ENCODE measurements at places on chromosomes 7 and 10. TPM values are rescaled to one million over a fixed set of nuclear protein-coding genes. Genes with fewer than 3 reads are reported as not detected.

Gene VSTM4
- not detected for total RNA-seq

Gene NACAD
- 1.0 TPM for total RNA-seq

Gene HYAL4
- not detected for total RNA-seq

Gene TMEM270
- total RNA-seq, result 0.59 TPM

Gene ARMC10
- total RNA-seq, result 34.5 TPM

Gene TMEM178B
- 1.5 TPM for total RNA-seq

Gene BTBD16
- not detected for total RNA-seq

Gene COL1A2
- not detected for total RNA-seq

Gene FAM170B
- not detected for total RNA-seq

Gene CISD1
- 69.0 TPM for total RNA-seq

Gene ZNF33B
- 16.9 TPM for total RNA-seq

Gene EIF4EBP2
- total RNA-seq, result 54.7 TPM

Gene ATP5F1C
- 312 TPM for total RNA-seq

Gene FRMD4A
- total RNA-seq, result 6.1 TPM

Gene SLC26A3
- total RNA-seq, result not detected

Gene HIBADH
- total RNA-seq, result 75.9 TPM

Gene GSTO2
- 26.7 TPM for total RNA-seq

DNA sequence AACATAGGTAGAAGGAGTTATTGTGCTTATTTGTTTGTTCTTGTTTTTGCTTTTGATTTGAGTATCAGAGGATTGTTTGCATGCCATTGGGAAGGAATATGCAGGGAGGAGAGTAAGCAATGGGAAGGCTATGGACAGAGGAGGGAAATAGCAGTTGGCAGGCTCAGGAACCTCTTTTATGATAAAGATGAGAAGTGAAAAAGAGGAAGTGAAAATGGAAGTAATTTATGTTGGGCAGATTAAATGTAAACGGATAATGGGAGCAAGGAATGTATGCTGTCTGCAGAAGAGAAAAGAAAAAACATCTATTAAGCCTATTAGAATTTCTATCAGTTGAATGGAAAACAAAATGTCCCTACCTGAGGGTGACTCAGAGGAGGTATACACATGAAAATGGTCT lies 90.1 kb upstream of the NPSR1 start:
- DNase-seq, result no peak

DNA sequence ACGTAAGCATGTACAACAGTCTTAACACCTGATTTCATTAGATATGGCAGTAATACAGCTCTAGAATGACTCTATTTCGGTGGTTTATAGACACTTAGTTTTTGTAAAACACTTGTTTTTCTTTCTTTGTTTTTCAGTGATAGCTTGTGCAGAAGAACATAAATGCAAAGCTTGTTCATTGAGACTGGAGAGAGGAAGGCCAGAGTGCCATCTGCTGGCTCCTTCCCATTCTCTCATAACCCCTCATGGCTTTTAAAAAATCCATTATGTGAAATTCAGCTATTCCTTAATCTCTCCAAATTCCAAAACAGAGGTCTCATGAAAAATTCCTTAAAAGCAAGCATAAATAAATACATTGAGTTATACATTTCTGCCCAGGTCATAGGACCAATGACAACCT lies 76.3 kb downstream of the CACNB2 start:
- no peak for DNase-seq

DNA sequence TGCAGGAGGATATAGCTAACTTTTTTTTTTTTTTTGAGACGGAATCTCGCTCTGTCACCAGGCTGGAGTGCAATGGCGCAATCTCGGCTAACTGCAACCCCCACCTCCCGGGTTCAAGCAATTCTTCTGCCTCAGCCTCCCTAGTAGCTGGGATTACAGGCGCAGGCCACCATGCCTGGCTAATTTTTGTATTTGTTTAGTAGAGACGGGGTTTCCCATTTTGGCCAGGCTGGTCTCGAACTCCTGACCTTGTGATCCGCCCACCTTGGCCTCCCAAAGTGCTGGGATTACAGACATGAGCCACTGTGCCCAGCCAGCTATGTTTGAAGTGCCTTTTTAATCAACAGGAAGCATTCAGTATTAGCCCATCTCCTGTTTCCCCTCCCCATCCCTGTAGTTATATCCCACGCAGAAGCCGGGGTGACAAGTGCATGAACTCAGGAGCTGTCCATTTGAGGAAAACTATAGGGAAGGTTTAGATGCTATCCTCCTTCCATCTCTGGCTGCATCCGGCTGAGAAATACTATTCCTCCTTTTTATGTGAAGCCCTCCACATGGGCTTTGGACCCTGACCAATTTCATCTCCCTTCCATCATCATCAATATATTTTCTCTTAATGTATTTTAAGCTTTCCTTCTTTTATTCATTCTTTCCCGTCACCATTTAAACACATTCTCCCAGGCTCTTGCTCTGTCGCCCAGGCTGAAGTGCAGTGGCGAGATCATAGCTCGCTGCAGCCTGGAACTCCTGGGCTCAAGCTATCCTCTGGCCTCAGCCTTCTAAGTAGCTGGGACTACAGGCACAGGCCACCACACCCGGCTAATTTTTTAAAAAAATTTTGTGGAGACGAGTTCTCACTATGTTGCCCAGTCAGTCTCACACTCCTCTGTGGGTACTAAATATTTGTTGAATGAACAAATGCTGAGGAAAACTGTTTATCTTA lies 1.3 kb upstream of the POT1 start:
- DNase-seq, result no peak

- DNase-seq, result no peak
Observed at GRCh38 chr7:21671859-21672258, 129.0 kb downstream of the DNAH11 start.

DNA sequence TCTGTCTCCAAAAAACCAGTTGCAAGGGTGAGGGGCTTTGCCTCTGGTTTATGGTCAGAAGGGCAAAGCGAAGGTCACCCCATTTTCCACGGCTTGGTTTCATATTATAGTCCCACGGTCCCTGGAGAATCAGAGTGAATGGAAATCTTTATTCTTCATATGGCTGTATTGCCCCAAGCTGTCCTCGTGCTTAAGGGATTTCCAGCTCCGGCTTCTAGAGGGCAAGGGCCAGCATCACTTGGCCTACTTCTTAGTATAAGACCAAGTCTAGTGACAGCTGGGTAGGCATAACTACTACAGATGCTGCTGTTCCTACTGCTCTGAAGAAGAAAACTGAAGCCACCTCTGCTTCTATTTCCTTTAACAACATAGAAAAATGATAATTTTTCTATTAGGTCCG lies 63.2 kb downstream of the PARP12 start:
- DNase-seq, result no peak

GRCh38 chr10:111974325-111974724 lies 209.2 kb downstream of the GPAM start:
- DNase-seq, result no peak

DNA sequence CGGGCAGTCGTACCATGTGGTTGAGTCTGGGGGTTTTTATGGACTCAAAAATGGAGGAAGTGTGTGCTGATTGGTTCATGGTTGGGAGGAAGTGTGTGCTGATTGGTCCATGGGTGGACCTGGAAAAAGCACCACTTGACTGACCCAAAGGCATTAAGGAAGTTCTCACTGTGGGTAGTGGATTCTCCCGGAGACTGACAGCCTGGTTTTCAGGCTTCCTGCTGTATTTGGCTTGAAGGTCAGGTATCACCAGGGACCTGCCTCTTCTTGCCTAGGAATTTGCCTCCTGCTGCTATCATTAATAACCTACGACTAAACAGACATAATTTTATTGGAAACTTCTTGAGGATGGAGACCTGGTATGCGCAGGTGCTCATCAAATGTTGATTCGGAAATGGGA lies 268.8 kb upstream of the LRGUK start:
- DNase-seq, result no peak

DNA sequence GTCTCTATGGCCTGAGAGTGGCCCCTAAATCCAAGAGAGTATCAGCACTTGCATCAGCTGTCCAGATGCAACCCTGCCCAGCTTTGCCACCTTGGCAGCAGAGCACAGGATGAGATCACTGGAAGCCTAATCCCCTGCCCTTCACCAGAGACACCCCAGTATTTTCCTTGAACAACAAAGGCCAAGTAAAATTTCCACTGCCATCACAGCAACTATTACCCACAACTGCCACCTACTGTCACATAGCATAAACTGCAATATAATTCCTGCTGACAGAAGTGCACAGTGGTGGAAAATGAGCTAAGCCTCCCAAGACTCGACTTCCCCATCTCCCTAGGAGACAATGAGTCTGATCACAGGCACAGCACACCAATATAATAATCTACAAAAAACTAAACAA lies 462.8 kb upstream of the ZWINT start:
- DNase-seq, result peak; percentile 17

- DNase-seq, result no peak
Observed at GRCh38 chr7:99406557-99406956, 1.8 kb downstream of the PDAP1 start.

DNA sequence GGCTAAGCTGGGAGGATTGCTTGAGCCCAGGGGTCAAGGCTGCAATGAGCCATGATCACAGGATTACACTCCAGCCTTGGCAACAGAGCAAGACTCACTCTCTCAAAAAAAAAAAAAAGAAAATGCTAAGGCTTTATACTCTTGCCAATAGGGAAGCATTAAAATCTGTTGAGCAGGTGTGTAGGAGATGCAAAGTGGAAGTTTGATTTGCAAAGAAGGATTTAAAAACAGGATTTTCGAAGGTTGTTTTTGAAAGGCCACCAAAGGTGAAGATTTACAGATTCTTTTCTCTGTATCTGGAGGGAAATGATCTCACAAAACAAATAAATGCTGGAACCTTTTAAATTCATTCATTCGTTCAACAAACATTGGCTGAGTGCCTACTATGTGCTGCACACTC lies 8.6 kb upstream of the PDE1C start:
- DNase-seq, result no peak

DNA sequence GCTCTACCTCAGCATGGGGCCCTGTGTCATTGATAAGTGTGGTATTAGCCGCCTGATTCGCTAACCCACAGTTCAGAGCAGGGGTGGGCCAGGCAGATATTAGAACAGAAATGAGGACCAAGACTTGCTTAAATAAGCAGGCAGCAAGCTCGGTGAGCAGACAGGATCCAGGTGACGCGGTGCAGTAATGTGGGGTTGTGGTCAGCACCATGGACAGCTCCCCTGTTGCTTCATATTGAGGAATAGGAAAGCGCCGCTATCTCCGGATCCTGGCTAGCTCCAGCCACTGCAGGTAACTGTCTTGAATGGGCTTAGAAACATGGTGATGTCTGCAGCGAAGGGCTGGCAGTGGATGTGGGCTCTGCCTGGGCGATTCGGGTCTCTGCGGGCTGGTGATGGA lies 51.3 kb upstream of the GPR26 start:
- peak; percentile 36 for DNase-seq

- DNase-seq, result no peak
Observed at GRCh38 chr7:80794631-80795573, 123.9 kb downstream of the SEMA3C start.

GRCh38 chr7:4854916-4855315 lies 6.9 kb downstream of the PAPOLB start:
- no peak for DNase-seq

- no peak for DNase-seq
Observed at GRCh38 chr7:137694405-137694804, 152.4 kb downstream of the DGKI start.

DNA sequence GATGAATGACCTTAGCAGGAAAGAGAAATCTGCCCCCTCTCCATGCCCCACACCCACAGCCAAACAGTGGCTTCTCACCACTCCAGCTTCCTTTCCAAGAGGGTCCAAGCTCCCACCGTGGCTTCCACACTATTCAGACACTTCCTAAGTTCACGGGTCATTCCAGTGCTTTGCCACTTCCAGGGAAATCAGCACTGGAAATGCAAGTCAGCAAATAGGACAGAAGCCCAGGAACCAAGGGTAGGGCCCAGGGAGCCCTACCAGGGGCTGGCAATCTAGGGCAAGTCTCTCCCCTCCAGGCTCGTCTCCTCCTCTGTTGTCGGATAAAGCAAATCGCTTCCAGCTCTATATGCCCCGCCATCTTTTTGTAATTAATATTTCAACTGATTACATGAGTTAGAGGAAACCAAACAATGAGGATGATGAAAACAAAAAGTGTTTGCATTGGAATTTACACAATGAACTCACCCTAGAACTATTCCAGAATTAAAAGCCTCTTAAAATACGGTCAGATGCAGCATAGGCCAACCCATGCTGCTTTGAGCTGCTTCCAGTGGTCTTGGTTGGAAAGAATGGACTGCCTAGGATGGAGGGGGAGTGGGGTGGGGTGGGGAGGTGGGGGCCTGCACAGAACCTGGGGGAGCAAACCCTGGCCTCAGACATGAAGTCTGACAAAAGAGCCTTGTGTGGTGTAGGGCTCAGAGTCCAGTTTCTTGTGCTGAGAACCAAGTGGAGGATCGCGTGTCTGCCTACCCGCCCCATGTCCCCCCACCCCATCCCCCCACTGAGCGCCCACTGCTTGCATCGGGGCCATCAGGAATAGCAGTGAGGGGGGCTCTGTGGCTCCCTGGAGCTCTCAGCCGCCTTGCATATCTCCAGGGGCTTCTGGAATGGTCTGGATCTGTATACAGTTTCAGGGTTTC lies 74.6 kb upstream of the CPXM2 start:
- no peak for DNase-seq

DNA sequence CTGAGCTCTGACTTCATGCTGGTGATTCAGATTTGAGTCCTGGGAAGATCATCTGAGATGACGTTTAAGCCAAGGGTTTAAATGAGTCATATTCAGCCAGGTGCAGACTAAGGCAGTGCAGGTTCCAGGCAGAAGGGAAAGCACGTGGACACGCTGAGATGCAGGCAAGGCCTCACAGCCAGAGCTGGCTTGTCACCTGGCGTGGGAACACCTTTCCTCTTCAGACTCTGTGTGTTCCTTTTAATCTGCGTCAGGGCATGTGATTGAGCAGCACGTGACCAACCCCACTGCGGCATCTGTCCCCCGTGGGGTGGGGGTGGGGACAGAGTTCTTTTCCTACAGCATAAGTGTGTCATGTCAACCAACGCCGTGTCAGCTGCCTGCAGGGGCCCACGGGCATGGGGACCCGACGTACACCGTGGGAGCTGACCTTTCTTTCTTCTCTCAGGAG lies 10.7 kb upstream of the IDI2 start:
- DNase-seq, result no peak

GRCh38 chr10:28798428-28798955 lies 121.2 kb downstream of the BAMBI start:
- no peak for DNase-seq

GRCh38 chr7:5598769-5599371 lies 175.2 kb upstream of the TNRC18 start:
- DNase-seq, result peak; percentile 61

DNA sequence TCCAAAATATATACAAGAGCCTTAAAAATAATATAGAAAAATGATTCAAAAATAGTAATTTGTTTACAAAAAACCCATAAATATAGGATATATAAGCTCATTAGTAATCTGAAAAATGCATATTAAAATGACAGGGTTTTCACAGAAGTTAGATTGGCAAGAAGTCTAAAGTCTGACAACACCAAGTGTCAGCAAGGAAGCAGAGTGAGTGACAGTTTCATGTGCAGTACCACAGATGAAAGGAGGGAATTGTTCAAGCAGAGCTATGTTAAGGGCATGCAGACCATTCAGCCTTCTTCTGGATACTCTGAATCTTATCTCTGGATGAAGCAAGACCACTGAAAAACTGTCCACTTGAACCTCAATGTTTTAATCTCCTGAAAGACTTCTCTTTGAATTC lies 55.9 kb downstream of the ZNF248 start:
- DNase-seq, result no peak

All from Calu3 (cell line).